ENCODE measurements at places on chromosomes 12 and 14.

DNA sequence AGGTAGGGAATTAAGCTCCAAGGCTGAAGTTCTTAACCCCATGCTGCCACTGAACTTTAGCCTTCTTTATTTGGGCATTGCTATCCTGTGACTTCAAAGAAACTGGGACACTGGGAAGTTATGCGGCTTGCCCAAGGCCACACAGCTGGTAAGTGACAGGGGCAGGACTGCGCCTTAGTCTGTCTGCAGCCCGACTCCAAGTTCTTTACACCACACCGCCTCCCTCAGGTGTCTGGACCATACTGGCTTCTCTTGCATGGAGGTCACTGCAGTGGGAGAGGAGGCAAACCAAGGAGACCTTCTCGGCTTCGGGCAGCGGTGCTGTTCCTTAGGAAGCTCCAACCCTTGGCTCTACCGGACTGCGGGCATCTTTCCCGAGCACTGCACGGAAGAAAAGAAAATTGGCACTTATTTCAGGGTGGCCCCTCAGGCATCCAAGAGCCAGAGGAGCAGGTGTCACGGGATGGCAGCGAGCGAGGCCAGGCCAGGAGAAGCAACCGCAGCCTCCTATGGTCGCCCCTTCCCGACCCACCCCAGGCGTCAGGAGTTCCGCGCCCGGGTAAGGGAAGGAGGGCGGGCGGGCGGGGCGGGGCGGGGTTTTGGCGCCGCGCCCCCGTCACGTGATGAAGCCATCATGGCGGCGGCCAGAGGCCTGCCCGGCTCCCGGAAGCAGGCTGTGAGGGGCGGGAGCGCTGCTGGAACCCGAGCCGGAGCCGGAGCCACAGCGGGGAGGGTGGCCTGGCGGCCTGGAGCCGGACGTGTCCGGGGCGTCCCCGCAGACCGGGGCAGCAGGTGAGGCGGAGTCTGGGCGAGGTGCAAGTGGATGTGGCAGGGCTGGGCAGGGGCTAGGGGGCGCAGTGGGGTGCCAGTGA is 16.4 kb upstream of the ESPL1 start:
- DNase-seq, result peak; percentile 40

- no peak for DNase-seq
These were observed 7.3 kb downstream of the GPR68 start for GRCh38 chr14:91237219-91237618.

DNA sequence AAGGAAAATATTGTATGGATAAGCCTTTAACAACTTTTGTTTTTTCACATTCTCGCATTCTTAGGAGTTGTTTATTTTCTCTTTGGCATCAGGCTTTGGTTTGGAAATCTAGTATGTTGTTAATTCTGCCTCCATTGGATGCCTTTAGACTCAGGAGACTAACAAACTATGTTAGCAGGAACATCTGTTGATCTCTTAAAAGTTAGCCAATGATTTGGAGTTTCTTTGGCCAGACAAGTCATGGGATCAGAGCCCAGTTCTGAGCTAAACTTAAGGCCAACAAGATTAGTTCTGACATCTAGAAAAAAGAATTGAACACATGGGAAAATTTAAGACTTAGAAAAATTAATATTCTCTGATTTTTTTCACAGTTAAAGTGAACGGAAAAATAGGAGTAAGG is 35.3 kb upstream of the STRAP start:
- DNase-seq, result no peak

- DNase-seq, result no peak
These were observed 505 bp downstream of the BCL2L2 start for GRCh38 chr14:23307146-23307530.

Measured in NCI-H1092 (cell line).